ENCODE measurements at places on chromosomes 13 and 19. TPM values are rescaled to one million over a fixed set of nuclear protein-coding genes. Genes with fewer than 3 reads are reported as not detected.

- no peak for DNase-seq
These were observed 1.7 kb downstream of the TGFBR3L start for GRCh38 chr19:7916103-7916954.

GRCh38 chr13:49995625-49996101 is 1.2 kb upstream of the TRIM13 start:
- DNase-seq: no peak

DNA sequence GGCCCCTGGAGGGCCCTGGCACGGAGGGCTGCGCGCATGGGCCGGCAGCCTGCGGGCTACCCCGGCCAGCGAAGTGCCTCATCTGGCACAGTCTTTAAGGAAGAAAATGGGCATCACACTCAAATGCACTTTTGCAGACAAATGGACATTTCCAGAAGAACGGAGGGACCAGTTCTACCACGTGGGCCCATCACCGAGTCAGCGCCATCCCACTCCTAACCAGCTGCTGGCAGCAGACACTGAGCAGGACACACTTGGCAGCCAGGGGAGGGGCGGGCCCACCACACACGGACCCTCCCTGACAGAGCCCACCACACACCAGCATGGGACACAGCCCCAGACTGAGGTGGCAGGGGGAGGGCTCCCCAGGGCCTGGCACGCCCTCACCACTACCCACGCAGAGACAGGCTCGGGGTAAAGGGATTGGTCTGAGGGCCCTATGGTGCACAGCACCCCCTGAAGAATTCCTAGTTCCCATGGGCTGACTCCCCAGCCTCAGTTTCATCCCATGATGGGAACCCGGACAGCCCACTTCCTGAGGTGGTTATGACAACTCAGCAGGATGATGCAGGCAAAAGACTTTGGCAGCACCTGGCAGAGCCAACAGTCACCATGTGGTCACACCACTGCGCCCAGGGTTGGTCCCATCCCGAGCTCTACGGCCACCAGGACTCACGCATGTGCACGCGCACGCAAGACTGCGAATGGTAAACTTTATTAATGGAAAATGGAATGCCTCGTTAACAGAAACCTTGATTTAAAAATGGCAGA is 18.7 kb upstream of the TINCR start:
- DNase-seq: no peak

Gene PABPC3
- total RNA-seq: not detected

Gene C13orf42
- total RNA-seq: not detected
